ENCODE measurements at places on chromosomes 5 and 9.
A peak's percentile ranks its signal among the peaks of the same experiment; 100 is the strongest.

GRCh38 chr5:77394064-77394715 lies 97.9 kb downstream of the WDR41 start:
- no peak for DNase-seq

GRCh38 chr9:86955561-86955960 lies 8.3 kb upstream of the GAS1 start:
- no peak for DNase-seq

- DNase-seq = peak; percentile 36
Measured at GRCh38 chr5:73867345-73868335, 241.6 kb downstream of the ARHGEF28 start.

GRCh38 chr5:168346417-168346816 lies 55.0 kb downstream of the WWC1 start:
- DNase-seq = no peak

GRCh38 chr9:108244686-108245085 lies 611.1 kb downstream of the ACTL7B start:
- no peak for DNase-seq

- DNase-seq = no peak
Measured at GRCh38 chr5:113900816-113901215, 387.3 kb downstream of the YTHDC2 start.

- DNase-seq = no peak
Measured at GRCh38 chr5:143177263-143177983, 226.1 kb downstream of the NR3C1 start.
